ENCODE measurements at places on chromosomes 6 and 20.

DNA sequence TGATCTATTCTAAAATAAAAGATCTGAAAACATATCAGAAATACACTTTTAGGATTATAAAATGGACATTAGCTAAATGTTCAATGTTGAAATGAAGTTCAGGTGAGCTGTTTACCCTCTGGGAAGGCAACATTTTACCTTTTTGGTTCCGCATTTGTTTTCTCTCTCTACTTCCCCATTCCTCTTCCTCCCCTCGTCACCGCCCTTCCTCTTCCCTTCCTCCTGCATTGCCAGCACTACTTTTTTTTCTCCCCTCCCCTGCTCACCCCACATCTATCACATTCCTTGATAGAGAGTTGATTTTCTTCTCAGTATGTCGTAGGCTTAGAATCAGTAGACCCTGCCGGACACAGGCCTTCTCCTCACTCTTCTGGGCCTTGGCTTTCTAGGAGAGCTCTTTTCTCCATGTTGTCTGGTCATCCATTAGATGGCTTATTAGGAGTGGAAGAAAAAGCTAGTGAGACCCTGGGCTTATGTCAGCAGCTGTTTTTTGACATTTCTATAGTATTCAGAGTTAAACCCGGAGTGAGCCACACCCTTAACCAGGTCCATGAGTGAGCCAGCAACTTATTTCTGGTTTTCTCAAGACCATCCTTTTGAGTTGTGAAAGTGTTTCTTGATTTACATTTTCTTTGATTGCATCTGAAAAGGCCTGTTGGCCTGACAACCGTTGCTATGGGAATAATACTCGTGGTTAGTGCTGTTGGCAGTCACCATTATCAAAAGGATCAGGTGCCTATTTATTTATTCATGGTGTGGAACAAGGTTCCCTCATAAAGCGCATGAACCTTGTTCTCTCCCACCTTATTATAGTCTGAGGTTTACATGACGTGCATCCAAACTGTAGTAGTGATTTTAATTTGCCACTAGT lies 90.9 kb downstream of the DTD1 start:
- no peak for DNase-seq

- DNase-seq: no peak
Measured at GRCh38 chr6:108947114-108947854, 99.1 kb downstream of the ARMC2 start.

- no peak for DNase-seq
Measured at GRCh38 chr20:21099751-21100577, 6.2 kb downstream of the LINC00237 start.

GRCh38 chr20:35001596-35002362 lies 46.1 kb downstream of the MYH7B start:
- no peak for DNase-seq

- no peak for DNase-seq
Measured at GRCh38 chr6:114595591-114595990, 252.8 kb upstream of the HS3ST5 start.
